ENCODE measurements at places on chromosomes 1 and 21.

DNA sequence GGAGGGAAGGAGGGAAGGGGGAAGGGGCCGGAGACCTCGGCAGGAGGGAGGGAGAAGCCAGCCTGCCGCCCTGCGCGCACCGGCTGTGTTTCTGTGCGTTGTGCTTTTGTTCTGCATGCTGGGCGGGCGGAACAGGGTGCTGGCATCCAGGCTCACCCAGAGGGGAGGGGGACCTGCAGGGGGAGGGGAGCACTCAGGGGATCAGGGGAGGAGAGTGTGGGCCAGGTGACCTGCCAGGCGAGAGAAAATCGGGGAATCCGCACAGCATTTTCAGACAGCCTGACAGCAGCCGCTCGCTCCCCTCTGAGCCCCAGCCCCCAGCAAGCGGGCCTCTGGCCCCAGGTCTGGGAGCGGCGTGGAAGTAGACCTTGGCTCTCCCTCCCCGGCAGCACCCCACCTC is 54.7 kb downstream of the RIPK4 start:
- no peak for DNase-seq

- DNase-seq: no peak
Measured at GRCh38 chr21:36916718-36917117, 49.8 kb downstream of the HLCS start.

GRCh38 chr1:165763442-165763841 is 5.2 kb downstream of the TMCO1 start:
- DNase-seq: no peak

- no peak for DNase-seq
Measured at GRCh38 chr1:158371188-158371953, 17.7 kb downstream of the CD1E start.

- no peak for DNase-seq
Measured at GRCh38 chr1:45370575-45370974, 30.3 kb upstream of the MUTYH start.

DNA sequence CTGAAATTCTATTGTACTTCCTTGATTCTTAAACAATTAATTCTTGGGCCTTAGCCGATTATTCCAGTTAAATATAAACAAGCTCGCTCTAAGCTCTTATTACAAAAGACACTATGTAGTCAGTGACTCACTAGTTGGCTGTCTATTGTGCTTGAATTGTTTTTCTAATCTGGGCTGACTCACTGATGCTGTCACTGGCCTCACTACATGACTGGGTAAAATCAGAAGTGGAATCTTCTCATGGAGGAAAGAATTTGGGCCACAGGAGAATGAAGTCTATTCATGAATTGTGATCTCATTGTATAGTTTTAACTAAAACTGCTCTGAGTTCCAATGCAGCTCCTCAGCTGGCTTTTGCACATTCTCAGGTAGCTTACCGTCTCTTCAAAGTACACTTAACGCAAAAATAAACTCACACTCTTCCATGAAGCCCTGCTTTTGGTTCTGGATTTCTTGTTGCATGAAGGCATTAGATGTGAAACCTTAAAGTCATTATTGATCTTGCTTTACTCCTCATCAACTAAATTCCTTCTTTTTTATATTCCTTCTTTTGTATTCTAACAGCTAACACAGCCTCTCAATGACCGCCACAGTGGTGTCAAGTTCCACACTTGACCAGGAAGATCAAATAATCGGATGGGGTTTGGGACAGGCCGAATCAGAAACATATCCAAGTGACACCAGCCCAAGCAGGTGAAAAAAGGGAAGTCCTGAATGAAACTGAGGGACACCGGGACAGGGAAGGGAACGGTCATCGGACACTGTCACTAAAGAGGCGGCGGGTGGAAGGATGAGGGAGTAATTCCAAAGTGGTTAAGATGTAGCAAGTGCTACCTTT is 80.9 kb upstream of the LBR start:
- peak; percentile 88 for DNase-seq

DNA sequence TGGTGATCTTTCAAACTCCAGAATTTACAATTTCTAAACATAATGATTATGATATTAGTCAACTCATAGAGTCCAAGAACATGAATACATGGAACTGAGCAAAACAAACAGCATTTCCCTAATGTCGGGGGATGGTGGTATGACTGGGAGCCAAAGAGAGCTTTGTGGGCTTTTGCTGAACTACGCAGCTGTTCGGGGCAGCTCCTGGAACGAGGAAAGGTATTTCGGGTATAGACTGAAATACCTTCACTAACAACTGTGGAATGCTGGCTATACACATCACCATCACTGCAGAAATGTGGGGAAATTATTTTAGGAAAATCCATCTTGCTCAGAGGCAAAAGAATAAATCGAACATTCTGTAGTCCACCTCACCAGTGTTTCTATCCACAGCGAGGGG is 30.2 kb upstream of the VPS26C start:
- DNase-seq: no peak

- DNase-seq: no peak
Measured at GRCh38 chr1:17635811-17636210, 96.3 kb downstream of the ARHGEF10L start.

DNA sequence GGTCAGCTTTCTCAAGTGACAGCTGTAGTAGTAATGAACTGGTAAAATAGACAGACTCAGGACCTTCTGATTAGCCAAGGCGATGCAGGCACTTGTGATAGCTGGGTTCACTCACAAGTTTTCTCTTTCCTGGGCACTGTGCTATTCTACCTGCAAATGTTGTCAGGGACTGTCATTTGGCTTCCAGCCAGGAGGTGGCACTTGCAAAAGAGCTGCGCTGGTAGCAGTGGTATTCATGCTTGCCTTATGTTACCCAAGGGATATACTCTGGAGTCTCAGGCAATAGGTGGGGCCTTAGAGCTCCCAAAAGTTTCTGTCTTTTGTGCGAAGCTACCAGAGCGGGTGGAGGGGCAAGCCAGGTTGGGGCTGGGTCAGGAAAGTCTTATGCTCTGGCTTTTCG is 23.5 kb downstream of the IFI44 start:
- DNase-seq: peak; percentile 10

DNA sequence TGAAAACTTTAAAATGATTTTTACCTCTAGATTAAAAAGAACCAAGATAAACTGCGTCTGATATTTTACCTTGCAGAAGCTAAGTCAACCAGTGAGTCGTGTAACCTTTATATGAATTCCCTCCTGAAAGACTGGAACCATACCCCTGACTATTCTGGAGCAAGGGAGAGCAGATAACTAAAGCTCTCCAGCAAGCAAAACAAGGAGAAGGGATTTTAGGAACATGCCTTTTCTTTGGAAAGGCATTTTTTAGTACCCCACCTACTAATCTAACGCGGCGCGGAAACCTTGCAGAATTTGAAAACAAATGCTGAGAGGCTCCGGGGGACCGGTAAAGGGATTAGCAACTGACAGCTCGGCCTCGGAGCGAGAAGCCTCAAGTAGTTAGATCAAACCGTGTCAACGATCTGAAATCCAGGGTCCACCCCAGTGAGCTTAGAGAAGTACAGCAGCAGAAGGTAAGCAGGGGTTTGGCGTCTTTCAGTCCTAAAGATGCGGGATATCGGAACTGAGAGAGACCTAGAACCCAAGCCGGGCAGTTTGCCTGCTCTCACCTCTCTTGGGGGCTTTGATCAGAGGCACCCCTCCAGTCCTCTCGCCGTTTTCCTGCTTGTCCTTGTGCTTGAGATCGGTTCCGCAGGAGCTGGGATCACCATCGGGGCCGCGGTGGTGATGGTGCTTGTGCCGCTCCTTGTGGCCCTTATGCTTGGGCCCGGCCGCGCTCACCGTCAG is 954 bp downstream of the RSBN1 start:
- no peak for DNase-seq

DNA sequence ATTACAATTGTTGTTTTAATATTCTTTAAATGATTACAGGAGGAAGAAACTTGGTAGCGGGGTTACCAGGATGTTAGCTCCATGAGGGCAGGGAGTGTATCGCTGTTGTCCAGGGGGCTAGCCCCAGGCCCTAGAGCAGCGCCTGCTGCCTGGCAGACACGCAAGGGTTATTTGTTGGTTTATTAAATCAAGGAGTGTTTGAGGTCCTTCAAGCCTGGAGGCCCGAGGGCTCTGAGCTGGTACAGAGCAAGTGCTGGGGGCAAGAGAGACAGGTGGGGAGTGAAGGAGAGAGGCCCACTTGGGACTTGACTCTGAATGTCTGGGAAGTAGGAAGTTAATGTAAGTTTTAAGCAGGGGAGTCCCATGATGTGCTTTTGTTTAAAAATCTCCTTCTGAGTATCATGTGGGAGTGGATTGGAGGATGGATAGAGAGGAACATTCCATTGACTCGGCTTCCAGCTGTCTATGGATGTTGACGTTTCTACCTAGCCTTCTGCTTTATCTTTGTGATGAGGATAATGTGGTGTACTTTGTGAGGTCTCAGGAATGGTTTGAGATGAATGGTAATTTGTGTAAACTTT is 8.7 kb downstream of the ITSN1 start:
- DNase-seq: no peak

DNA sequence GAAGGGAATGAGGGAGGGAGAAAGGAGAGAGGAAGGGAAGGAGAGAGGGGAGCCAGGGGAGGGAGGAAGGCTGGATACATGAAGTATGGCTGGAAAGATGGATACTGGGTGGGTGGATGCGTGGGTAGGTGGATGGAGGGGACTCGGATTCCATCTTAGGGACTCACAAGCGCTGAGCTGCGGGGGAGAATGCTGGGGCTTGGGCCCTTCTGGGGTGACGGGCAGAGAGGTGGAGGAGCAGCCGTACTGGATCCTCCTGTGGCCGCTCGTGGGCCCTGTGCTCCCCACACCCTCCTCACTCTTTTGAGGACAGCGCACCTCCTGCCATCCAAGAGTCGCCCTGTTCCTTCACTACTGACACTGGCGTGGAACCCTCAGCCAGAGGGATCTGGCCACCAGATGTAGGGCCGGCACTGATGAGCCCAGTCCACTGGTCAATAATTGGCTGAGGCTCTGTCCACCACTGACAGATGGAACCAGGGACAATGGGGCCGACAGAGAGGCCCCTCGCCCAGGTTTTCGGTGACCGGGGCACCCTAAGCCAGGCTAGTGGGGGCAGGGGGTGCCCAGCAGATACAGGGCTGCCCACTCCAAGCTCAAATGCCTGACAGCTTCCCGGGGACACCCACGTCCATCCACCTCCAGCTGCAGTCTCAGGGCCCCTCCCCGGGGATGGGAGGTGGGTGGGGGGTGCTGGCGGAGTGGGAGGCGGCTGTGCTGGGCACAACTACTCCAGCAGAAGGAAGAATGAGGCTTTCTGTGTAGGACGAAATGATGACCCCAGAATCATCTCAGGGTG is 4.4 kb upstream of the ACTRT2 start:
- no peak for DNase-seq

DNA sequence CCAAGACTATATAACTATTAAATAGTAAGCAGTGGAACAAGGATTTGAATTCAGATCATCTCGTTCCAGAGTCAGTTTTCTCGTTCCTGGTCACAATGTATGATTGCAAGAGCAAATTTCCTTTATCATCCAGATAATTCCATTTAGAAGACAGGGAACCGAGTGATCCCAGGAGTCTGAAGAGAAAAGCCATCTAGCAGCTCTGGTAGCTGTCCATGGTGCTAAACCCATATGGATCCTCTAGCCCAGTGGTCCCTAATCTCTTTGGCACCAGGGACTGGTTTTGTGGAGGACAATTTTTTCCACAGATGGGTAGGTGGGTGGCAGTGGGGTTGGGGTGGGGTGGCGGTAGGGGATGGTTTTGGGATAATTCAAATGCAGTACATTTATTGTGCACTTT is 229.4 kb downstream of the PTPRU start:
- DNase-seq: no peak

DNA sequence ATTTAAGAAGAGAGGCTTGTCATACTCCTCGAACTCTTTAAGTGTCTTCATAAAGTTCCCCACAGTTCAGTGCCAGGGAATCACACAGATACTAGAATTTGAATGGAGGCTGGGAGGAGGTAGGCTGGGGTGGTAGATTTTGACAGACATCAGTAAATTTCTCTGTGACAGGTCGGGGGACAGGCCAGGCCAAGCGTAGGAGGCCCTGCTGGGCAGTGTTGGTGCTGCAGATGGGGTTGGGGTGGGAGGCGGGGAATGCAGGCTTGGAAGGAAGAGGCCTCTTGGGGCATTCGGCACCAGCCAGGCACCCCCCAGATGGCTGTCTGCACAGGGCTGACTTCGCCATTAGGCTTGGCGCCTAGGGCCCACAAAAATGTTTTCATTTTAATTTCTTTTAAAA is 84.0 kb downstream of the MAN1C1 start:
- no peak for DNase-seq

GRCh38 chr21:28657566-28657965 is 335.1 kb downstream of the LTN1 start:
- no peak for DNase-seq

GRCh38 chr21:41520560-41521442 is 12.8 kb upstream of the TMPRSS2 start:
- DNase-seq: no peak

DNA sequence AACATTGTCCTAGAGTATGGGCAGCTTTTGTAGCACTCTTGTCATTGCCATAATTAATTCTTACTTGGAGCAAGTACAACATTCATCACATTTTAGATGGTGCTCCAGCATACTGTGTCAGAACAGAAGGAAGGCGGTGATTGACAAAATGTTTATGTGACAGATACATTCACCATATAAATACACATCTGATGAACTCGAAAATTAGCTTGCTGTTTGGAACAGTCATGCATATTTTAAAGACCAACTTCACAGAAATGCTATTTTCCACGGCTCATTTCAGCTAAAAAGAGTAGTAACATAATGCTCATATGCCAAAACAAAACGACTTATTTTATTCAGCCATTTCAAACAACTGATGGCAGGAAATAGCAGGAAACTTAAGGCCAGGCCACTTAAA is 302.7 kb downstream of the MRPL39 start:
- no peak for DNase-seq

DNA sequence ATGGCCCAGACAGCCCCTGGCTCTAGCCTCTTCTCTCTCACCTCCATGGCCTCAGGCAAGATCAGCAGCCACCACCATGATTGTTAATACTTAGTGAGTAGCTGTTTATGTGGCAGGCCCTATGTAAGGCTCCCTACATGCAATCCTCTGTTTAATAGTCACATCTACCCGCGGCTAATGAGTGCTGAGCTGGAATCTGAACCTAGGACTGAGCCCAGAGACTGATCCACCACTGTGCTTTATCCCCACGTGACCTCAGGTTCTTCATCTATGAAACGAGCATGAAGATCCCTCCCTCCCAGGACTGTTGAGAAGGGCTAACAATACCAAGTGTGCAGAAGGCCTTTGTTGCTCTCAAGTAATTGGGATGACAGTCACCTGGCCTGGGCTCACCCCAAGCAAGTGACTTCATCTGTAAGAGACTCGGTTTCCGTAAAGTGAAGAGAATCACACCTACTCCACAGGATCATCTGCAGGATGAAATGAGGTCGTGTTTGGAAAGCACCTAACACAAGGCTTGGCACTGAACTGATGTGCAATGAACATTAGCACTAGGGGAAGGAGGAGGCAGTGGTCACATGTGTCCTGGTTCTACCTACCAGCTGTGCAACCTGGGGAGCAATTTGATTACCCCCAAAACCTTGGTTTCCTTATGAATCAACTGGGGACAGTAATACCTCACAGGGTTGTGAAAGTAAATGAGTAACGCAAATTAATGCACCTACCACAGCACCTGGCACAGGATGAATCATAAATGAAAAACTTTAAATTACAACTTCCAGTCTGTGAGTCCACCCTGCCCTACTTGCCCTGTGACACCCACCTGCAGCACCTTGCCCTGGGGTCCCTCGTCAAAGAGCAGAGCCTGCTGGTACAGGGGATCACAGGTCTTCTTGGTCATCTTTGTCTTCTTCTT is 37.2 kb downstream of the RIMS3 start:
- no peak for DNase-seq

All from NCI-H2029 (cell line).